ENCODE measurements at places on chromosomes 1 and 21.

GRCh38 chr1:113479713-113480676 lies 89.7 kb downstream of the MAGI3 start:
- no peak for DNase-seq

GRCh38 chr1:30328100-30328370 lies 395.4 kb downstream of the MATN1 start:
- DNase-seq, result no peak

GRCh38 chr21:37071561-37072273 lies 1.2 kb downstream of the PIGP start:
- DNase-seq, result peak; percentile 75

GRCh38 chr1:237270353-237270752 lies 228.4 kb downstream of the RYR2 start:
- no peak for DNase-seq

DNA sequence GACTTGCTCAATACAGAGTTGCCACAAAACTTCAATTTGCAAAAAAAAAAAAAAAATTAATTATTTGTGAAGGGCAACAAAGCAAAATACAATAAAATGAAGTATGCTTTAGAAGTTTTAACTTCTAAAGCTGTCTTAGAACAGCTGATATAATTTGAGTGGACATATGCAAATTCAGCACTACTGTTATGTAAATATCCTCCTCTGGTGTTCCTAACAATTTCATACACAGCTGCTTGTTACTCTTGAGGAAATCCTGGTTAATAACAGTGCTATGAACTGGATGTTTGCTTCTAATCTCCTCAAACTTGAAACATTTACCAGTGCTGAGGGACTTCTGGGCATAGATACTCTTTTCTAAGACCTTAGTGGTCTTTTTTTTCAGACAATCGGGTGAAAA lies 69.6 kb upstream of the COL24A1 start:
- DNase-seq, result no peak

- peak; percentile 83 for DNase-seq
Measured at GRCh38 chr1:203290261-203291089, 14.8 kb upstream of the BTG2 start.

DNA sequence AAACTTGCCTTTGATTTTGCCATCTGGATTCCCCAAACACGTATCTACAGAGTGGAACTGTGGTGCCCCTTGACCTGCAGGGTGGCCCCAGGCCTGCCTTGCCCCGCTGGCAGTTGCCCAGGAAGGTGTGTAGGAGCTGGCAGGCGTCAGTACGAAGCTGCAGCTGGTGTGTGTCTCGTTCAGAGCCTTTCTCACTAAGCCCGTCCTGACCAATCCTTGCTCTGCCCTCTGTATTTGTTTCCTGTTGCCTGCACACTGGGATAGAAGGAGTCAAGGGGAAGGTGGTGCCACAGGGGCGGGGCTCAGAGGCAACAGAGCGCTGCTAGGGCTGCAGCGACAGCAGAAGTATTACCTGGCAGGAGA lies 5.2 kb upstream of the VSIG8 start:
- peak; percentile 68 for DNase-seq

DNA sequence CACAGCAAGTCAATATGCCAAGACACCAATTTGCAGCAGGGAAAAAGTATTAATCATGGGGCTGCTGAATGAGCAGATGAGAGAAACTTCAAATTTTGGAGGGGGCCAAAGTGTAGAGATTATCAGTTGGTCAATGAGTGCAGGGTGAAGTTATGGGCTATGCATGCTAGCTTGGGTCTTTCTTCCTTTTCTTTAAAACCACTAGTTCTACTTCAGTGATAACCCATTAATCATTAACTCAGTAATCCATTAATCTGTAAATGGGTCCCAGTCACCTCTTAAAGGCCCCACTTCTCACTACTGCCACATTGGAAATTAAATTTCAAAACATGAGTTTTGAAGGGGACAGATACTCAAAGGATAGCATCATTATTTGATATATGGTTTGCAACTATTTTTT lies 688.6 kb upstream of the ADGRL4 start:
- DNase-seq, result no peak

DNA sequence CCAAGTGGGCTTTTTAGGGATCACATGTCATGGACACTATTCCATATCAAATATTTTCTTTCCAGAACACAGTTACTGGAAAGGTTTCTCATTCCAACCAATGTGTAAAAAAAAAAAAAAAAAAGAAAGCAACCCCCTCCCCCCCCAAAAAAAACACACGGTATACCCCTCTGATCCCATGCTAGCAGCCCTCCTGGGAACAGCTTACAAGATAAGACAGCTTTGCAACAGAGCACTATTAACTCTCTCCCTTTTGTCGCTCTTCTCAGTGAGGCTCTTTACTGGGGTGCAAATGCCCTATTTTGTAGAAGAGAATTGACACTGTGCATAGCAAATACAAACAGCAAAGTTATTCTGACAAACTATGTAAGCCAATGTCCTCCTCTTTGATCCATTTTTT lies 161.2 kb downstream of the NTMT2 start:
- no peak for DNase-seq

DNA sequence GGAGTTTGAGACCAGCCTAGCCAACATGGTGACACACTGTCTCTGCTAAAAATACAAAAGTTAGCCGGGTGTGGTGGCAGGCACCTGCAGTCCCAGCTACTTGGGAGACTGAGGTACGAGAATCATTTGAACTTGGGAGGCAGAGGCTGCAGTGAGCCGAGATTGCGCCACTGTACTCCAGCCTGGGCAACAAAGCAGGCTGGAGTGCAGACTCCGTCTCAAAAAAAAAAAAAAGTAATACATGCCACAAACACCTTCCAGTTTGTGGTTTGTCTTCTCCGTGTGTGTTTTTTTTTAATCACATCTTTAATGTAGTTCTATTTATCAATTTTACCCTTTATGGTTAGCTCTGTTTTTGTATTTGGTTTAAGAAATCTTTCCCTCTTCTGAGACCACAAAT lies 22.3 kb downstream of the POGZ start:
- no peak for DNase-seq

GRCh38 chr21:29710498-29710897 lies 229.3 kb downstream of the GRIK1 start:
- DNase-seq, result no peak

DNA sequence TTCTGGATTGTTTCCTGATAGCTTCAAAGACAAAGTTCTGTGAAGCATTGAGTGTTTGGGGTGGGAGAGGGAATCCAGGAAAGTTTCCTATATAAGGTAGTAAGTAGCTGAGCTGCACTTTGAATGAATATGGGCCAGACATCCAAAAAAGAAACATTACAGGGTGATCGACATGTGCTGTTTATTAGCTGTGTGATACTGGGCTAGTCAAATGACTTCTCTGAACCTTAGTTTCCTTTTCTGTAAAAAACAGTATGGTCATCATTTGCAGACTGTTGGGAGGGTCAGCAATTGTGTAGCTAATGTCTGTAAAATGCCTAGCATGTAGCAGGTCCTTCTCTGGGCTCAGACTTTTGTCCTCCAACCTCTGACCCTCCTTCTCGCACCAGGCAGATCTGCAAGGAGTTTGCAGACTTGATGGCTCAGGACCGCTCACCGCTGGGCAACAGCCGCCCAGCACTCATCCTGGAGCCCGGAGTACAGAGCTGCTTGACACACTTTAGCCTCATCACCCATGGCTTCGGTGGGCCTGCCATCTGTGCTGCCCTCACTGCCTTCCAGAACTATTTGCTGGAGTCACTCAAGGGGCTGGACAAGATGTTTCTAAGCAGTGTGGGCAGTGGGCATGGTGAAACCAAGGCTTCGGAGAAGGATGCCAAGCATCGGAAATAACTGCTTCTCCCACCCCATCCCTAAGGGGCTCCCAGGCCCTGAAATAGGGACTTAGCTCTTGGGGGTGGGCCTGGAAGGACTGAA lies 21.1 kb downstream of the TFAP2E start:
- no peak for DNase-seq

- DNase-seq, result peak; percentile 14
Measured at GRCh38 chr1:210669951-210670350, 341.2 kb downstream of the HHAT start.

All from NCI-H1694 treated with DMSO at 0.1 percent for 48 hours (cell line).